ENCODE measurements at places on chromosomes 4 and X. TPM values are rescaled to one million over a fixed set of nuclear protein-coding genes. Genes with fewer than 3 reads are reported as not detected.

DNA sequence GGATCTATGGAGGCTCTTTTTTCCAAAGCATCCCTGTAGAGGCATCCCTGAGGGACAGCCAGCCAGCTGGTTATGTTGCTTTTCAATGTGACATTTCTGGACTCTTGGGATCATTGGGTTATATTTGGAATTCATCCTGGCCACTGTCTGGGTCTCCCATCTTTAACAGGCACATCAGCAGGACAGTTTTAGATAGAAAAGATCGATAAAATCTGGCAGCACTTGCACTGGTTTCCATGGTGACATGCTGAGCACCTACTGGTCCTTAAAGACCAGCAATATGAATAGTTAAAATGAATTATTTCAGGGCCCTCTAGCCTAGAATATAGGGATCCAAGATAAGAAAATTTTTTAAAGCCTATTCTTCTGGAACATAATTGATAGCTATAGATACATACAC, 151.6 kb downstream of the KDR start:
- DNase-seq = no peak

DNA sequence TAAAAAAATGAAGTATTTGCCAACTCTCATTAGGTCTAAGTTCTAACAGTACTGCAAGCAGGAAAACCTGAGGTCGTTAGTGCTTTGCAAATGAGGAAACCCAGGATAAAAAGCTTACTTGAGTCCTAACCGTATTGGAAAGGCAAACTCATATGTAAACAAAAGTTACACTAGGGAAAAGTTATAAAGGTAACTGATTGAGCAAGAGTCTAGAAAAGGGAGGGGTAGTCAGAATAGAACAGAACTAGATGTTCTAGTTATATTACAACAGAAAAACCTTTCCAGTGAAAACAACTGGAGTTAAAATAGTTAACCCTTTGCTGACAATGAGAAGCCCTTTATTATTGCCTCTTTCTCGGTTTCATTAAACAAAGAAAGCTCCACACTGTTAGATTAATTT, 66.4 kb upstream of the MAOA start:
- no peak for DNase-seq

GRCh38 chrX:122076241-122076640, 1028.8 kb downstream of the GLUD2 start:
- no peak for DNase-seq

DNA sequence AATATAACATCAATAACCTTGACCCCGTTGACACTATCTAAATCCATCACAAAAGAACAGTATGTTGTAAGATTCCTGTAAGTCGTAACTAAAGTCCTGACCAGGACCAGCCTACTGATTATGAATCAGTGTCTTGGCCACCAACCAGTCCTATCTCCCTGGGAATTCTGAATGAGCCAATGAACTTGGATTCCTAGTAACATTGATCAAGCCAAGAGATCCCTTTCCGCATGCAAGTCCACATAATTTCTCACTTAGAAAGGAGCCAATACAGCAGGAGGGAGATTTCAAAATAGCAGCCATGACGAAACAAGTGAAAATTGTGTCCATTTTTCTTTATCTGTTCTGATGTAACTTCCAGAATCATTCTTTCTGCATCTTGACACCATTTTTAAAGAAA, 9.5 kb downstream of the XPNPEP2 start:
- no peak for DNase-seq

GRCh38 chrX:136094962-136095361, 52.4 kb upstream of the FHL1 start:
- no peak for DNase-seq

- no peak for DNase-seq
Measured at GRCh38 chr4:166655231-166655630, 579.1 kb downstream of the SPOCK3 start.

DNA sequence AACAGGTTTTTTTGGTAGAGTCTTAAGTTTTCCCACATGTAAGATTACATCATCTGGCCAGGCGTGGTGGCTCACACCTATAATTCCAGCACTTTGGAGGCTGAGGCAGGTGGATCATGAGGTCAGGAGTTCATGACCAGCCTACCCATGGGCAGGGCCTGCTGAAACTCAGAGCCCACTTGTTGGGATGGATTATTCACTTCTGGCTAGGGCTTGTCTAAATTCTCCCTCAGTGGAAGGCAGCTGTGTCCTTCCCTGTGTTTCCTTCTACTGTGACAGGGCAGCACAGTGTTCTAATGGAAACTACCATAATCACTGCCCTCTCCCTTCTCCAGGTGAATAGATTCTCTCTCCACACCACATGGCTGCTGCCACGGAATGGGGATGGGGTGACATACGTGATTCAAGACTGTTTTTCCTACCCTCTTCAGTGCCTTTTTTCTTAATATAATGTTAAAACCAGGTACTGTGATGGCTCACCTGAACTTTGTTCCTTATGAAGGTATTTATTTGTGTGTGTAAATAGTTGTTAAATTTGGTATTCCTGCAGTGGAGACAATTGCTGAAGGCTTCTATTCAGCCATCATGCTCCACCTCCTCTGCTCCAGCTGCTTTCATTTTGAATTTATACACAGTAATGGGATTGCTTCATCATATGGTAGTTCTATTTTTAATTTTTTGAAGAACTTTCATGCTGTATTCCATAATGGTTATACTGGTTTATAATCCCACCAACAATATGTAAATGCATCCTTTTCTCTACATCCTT, 287.2 kb upstream of the HS3ST1 start:
- DNase-seq = no peak

DNA sequence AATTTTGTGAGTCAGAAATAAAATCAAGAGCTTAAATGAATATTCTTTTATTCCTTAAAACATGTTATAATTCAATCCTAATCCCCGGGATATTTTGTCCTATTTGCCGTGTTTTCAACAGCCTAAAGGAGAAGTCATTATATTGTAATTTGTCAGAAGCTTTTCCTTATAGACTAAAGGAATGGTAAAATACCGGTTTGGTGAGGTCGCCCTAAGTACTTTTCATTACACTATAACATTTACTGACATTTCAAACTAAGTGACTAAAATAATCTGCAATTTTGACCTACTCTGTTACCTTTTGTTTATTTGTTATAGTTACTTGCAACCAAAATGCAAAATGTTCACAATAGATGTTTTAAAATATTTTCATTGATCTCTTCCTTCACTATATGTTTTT, 8.8 kb downstream of the DCLK2 start:
- DNase-seq = no peak

DNA sequence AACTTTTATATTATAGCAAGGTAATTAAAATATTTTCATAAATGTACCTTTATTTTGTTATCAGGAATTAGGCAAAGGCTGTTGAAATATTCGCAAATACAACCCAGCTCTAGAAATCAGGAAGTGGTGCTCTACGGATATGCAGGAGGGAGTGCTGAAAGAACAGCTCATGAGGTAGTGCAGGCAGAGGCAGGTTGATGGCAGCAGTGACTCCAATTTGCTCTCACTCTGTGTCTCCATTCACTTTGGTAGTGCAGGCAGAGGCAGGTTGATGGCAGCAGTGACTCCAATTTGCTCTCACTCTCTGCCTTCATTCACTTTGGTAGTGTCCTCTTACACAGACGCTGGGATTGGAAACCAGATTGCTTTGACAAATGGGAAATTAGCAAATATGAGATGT, 277.9 kb downstream of the TRIML1 start:
- DNase-seq = peak; percentile 11

GRCh38 chrX:18833071-18833731, 125.8 kb downstream of the PPEF1 start:
- no peak for DNase-seq

- DNase-seq = no peak
Measured at GRCh38 chr4:189305500-189305899, 635.2 kb upstream of the FRG1 start.

DNA sequence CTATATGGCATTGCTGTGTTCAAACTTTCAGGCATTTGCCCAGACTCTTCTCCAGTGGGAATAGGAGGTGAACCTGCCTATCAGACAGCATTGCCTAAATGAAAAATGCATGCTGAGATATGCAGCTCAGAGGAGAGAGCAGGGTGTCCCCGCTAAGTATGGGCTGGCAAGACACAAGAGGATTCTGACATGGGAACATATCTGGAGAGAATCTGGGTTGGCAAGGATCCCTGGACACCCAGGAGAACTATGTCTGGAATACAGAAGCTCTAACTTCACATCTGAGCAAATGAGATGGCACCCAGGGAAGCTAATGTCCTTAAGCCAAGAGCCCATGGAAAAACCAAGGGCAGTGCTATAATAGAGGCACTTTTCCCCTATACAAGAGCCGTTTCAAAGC, 18.4 kb downstream of the PPARGC1A start:
- no peak for DNase-seq

DNA sequence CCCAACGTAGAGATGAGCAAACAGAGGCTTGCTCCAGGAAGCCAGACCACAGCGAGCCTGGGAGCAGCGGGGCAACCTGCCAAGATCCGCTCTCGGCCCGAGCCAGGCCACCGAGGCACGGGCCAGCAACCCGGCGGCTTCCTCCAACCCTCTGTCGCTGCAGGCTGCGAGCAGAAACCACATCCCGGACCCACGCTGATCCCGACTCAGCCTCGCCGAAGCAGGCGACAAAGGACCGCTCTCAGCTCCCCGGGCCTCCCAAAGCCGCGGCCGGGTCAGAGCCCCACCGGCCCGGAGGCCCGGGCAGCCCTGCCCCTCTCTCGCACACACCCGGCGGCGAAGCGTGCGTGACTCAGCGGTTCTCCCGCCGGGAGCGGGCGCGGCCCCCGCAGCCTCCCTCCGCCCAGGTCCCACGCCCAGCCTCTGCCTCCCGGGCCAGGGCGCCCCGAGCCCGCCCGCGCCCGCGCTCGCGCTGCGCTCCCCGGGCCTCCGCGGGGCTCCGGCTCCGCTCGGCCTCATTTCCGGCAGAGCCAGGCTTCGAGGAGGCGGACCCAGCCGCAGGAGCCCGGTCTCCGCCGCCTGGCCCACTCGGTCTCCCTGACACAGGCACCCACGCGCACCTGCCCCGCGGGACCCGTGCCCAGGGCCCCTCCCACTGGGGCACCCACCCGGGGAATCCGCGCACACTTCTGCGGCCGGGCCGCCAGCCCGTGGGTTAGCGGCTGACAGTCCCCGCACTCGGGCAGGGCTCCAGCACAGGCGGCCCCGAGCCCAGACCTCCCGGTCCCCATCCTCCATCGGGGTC, 1.7 kb downstream of the PPP2R2C start:
- DNase-seq = peak; percentile 70

- DNase-seq = peak; percentile 2
Measured at GRCh38 chrX:17164941-17165340, 210.1 kb upstream of the NHS start.

GRCh38 chr4:10096201-10096977, 20.2 kb downstream of the WDR1 start:
- DNase-seq = peak; percentile 98

- DNase-seq = no peak
Measured at GRCh38 chr4:87525636-87526295, 3.4 kb downstream of the SPARCL1 start.

- DNase-seq = no peak
Measured at GRCh38 chr4:143668930-143669552, 31.4 kb downstream of the FREM3 start.

DNA sequence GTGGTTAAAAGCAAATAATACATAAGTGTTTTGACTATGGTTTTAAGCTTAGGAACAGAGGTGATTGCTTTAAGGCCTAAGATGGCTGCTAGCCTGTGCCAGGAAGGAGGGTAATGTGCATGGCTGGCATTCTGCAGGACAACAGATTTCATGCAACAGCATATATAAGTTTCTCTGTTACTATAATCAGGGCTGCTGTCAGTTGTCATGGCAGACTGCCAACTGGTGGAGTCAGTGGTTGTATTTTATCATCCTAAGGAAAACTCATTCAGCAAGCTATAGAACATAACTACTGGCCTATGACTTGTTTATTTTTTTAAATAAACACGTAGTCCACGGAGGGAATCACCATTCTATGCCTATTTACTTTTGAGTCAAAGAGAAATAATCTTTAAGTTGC, 77.7 kb upstream of the DCAF8L1 start:
- no peak for DNase-seq

GRCh38 chr4:31045724-31046318, 325.7 kb downstream of the PCDH7 start:
- DNase-seq = peak; percentile 11

GRCh38 chr4:8210010-8210409, 10.9 kb downstream of the SH3TC1 start:
- no peak for DNase-seq

DNA sequence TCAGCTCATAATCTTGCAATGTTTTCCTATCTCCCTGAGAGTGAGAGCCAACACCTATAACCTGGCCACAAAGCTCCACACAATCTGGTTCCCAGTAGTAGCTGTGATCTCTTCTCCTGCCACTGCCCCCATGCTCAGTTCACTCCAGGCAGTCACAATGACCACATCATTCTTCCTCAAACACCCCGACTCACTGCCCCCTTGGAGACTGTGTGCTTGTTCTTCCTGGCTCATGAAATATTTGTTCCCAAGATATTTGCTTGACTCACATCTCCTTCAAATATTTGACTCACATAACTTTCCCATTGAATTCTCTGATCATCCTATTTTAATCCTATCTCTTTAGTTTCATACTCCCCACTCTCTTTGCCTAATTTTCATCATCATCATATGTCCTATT, 173.7 kb downstream of the AREG start:
- DNase-seq = peak; percentile 75

DNA sequence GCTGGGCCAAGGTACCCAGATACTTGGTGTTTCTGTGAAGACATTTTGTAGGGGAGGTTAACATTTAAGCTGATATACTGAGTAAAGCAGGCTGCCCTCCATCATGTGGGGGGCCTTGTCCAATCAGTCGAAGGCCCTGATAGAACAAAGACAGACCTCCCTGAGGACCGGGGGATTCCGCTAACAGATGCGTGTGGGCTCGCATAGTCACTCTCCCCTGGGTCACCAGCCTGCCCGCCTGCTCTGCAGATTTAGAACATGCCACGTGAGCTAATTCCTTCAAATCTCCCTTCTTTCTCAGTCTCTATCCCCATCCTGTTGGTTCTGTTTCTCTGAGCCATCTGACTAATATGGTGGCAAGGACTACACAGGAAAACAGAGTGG, 60.7 kb downstream of the WFS1 start:
- no peak for DNase-seq

- DNase-seq = no peak
Measured at GRCh38 chr4:3422241-3422801, 19.4 kb upstream of the HGFAC start.

FGFRL1 gene
- total RNA-seq = 62.9 TPM

FABP2 gene
- not detected for total RNA-seq

TMEM255A gene
- not detected for total RNA-seq

GNRHR gene
- total RNA-seq = not detected

RPGR gene
- total RNA-seq = 6.9 TPM

SLC10A4 gene
- 1.1 TPM for total RNA-seq

ODAM gene
- total RNA-seq = not detected

GSTCD gene
- total RNA-seq = 23.1 TPM

Data from HT1080 (cell line).